ENCODE measurements at places on chromosomes 5 and 9. TPM values are rescaled to one million over a fixed set of nuclear protein-coding genes. Genes with fewer than 3 reads are reported as not detected.

SAXO1 gene
- total RNA-seq = not detected

ACO1 gene
- total RNA-seq = 27.9 TPM

BARHL1 gene
- total RNA-seq = not detected

SLC4A9 gene
- total RNA-seq = not detected

All from A549 treated with Hydrocortisone at 1 μM for 4 hours (cell line).